ENCODE measurements at places on chromosomes 4 and X. TPM values are rescaled to one million over a fixed set of nuclear protein-coding genes. Genes with fewer than 3 reads are reported as not detected.
A peak's percentile ranks its signal among the peaks of the same experiment; 100 is the strongest.

DNA sequence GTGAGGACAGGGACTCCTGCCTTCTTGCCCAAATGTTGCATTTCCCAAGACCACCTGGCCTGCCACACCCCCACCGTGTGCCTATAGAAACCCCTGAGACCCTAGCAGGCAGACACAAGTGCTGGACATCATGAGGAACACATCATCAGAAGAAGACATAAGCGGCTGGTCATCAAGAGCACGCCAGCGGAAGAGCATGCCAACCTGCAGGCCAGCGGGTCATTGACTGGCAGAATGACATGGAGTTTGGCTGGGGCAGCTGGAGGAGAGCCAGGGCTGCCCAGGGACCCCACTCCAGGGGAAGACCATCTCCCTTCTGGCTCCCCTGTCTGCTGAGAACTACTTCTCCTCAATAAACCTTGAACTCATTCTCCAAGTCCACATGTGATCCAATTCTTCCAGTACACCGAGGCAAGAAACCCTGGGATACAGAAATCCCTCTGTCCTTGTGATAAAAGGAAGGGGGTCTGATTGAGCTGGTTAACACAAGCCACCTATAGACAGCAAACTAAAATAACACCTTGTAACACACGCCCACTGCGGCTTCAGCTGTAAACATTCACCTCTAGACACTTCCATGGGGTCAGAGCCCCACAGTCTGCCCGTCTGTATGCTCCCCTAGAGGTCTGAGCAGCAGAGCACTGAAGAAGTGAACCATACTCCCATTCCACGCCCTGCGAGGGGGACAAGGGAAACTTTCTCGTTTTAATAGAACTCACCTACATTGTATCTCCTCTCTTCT is 164.8 kb upstream of the EMCN start:
- DNase-seq, result peak; percentile 49

- DNase-seq, result no peak
Measured at GRCh38 chr4:14867847-14868246, 134.4 kb upstream of the CPEB2 start.

- no peak for DNase-seq
Measured at GRCh38 chrX:19745077-19745476, 142.3 kb downstream of the SH3KBP1 start.

DNA sequence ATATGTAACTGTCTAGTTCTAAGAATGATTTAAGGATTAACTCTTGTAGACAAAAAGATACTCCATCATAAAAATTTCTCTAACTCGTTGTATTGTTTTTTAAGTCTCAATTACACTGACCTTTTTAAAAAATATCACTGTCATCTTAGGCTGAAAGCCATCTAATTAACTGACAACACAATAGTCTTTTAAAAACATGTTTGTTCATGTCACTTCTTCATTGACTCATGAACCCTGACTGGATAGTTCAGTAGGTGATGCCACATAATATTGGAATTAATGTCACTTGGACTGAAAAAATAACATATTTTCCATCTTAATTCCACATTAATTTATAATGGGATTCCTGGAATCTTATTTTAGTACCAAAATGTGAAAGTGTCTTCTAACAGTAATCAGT is 179.3 kb downstream of the ADGRL3 start:
- DNase-seq, result no peak

Gene CTAG1B
- not detected for total RNA-seq

DNA sequence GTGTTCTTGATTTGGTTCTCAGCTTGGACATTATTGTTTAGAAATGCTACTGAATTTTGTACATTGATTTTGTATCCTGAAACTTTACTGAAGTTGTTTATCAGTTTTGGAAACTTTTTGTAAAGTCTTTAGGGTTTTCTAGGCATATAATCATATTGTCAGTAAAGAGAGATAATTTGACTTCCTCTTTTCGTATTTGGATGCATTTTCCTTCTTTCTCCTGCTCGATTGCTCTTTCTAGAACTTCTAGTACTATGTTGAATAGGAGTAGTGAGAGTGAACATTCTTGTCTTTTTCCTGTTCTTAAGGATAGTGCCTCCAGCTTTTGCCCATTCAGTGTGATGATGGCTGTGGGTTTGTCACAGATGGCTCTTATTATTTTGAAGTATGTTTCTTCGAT is 24.1 kb downstream of the TMPRSS11A start:
- DNase-seq, result no peak

Gene SPANXB1
- total RNA-seq, result not detected

Gene CCDC160
- total RNA-seq, result 0.97 TPM

GRCh38 chr4:19971829-19972228 is 279.9 kb upstream of the SLIT2 start:
- no peak for DNase-seq

Gene USP27X
- 5.7 TPM for total RNA-seq

GRCh38 chr4:112954286-112954685 is 95.2 kb upstream of the ANK2 start:
- no peak for DNase-seq

Gene SPANXN4
- total RNA-seq, result not detected

GRCh38 chr4:99624141-99624719 is 33.4 kb downstream of the C4orf54 start:
- DNase-seq, result no peak

GRCh38 chr4:61934198-61934597 is 734.1 kb downstream of the ADGRL3 start:
- no peak for DNase-seq

Gene PPID
- total RNA-seq, result 53.5 TPM

GRCh38 chr4:80069837-80070731 is 2.9 kb downstream of the ANTXR2 start:
- DNase-seq, result no peak

DNA sequence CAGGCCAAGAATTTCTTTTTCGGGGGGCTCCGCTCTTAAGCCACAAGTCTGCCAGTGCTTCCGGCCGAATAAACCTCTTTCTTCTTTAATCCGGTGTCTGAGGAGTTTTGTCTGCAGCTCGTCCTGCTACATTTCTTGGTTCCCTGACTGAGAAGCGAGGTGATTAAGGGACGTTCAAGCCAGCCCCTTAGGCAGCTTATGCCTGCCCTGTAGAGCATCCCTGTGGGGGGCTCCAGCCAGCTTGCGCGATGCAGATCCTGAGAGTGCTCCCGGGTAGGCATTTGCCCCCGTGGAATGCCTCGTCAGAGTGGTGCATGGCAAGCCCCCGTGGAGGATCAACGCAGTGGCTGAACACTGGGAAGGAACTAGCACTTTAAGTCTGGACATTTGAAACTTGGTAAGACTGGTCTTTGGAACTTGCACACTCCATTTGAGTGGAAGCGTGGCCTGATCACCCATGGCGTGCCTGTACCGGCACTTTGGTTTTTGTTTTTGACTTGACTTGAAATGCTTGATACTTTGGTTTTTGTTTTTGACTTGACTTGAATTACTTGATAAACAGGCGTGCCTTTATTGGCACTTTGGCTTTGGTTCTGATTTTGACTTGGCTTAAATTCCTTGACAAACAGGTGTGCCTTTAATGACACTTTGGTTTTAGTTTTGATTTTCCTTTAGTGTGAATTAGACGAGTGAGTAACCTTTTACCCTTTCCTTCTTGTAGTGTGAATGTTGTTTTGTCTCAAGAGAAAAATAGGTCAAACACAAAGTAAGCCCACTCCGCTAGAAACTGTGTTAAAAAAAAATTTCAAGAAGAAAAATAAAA is 6.1 kb downstream of the ACOX3 start:
- no peak for DNase-seq

Gene SERTM2
- 0.22 TPM for total RNA-seq

GRCh38 chr4:84615355-84615754 is 32.4 kb downstream of the CDS1 start:
- no peak for DNase-seq

GRCh38 chr4:150395872-150396271 is 186.1 kb upstream of the MAB21L2 start:
- no peak for DNase-seq

Gene KLHL4
- 22.4 TPM for total RNA-seq

- peak; percentile 60 for DNase-seq
Measured at GRCh38 chrX:79366873-79367749, at the start of gene ITM2A. ITM2A (minus strand) TSS chrX:79367334; CDS start chrX:79367215, 119 bp downstream.

DNA sequence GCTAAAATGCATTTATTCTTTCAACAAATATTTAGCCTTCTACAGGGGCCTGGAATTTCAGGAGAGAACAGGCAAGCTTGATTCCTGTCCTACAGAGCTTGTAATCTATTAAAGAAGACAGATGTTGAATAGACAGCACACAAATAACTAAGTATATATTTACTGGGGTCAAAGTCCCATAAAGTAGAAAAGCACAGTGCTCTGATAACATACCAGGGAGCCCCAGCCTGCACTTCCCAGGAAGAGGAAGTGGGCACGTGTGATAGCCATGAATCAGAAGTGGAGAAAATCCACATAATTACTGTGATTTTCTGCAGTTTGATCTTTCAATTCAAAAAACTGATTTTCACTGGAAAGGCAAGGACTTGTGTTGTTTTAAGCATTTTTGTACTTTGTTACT is 129.1 kb downstream of the EGF start:
- DNase-seq, result no peak

Measured in H9 (cell line).